ENCODE measurements at places on chromosomes 1 and 21.

- DNase-seq, result no peak
Observed at GRCh38 chr1:29114654-29115053, 9.0 kb downstream of the TMEM200B start.

GRCh38 chr1:22527555-22528296 is 35.6 kb upstream of the EPHA8 start:
- no peak for DNase-seq

- no peak for DNase-seq
Observed at GRCh38 chr1:35885961-35886558, 3.1 kb downstream of the AGO1 start.

- no peak for DNase-seq
Observed at GRCh38 chr1:66266756-66267155, 267.2 kb upstream of the SGIP1 start.

- DNase-seq, result no peak
Observed at GRCh38 chr1:204846546-204846945, 24.1 kb upstream of the NFASC start.

- no peak for DNase-seq
Observed at GRCh38 chr21:15423676-15424445, 305.9 kb upstream of the USP25 start.

DNA sequence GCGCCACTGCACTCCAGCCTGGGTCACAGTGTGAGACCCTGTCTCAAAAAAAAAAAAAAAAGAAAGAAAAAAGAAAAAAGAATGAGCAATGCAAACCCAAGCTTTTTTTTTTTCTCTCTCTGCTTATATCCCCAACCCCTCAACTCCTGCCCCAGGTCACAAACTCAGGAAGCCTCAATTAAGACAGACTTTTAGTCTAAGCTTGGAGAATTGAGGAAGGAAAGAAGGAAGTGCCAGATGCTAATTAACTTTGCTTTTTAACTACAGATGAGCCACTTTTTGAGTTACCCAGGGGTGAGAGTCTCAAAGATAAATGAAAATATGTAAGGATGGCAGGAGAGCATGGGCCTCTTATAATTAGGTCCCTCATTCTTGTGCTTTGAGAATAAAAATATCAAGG is 33.3 kb downstream of the PIK3CD start:
- no peak for DNase-seq

- DNase-seq, result no peak
Observed at GRCh38 chr21:31922881-31923280, 50.1 kb downstream of the HUNK start.

DNA sequence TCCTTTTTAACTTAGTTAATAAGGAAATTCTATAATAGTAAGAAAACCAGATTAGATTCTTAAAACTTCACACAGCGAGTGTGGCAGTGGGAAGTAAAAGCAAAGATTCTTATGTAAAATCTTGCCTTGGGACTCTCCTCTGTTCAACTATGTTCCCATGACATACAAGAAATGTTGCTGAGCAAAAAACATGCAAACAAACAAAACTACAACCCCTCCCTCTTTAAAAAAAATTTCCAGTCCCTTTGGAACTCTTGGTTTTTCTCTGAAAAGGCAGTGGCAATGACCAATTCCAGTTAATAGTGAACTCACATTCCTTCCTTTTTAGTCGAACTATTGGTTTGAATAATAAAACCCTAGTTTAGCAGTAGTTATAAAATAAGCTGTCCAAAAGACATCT is 453.1 kb upstream of the ZRANB2 start:
- DNase-seq, result no peak

- DNase-seq, result no peak
Observed at GRCh38 chr1:231465051-231465450, 43.0 kb upstream of the EGLN1 start.

DNA sequence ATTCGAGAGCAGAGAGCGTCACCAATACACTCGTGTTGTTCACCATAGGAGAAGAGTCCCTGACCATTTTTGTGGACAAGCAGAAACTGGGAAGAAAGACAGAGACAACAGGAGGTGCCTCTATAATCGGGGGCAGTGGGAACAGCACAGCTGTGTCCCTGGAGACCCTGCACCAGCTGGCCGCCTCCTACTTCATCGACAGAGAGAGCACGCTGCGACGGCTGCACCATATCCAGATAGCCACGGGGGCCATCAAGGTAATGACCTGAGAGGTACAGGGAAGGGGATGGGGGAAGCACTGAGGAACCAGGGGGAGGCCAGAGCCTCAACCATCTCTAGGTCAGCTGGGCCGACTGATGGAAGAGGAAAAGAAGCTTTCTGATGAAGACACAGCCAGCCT is 86.4 kb downstream of the BRINP2 start:
- no peak for DNase-seq

GRCh38 chr1:62962901-62963776 is 179.2 kb downstream of the ATG4C start:
- peak; percentile 54 for DNase-seq

DNA sequence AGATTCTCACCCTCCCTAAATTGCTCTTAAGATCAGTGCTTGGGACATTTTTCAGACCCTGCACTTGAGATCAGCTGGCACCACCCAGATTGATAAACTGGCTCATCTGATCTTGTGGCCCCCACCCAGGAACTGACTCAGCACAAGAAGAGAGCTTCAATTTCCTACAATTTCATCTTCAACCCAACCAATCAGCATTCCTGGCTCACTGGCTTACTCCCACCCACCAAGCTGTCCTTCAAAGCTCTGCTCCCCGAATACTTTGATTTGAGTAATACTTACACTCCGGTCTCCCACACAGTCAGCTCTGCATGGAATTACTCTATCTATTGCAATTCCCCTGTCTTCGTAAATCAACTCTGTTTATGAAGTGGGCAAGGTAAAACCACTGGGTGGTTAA is 461.9 kb upstream of the RGS18 start:
- DNase-seq, result no peak

- no peak for DNase-seq
Observed at GRCh38 chr1:192235127-192235526, 76.9 kb downstream of the RGS18 start.

DNA sequence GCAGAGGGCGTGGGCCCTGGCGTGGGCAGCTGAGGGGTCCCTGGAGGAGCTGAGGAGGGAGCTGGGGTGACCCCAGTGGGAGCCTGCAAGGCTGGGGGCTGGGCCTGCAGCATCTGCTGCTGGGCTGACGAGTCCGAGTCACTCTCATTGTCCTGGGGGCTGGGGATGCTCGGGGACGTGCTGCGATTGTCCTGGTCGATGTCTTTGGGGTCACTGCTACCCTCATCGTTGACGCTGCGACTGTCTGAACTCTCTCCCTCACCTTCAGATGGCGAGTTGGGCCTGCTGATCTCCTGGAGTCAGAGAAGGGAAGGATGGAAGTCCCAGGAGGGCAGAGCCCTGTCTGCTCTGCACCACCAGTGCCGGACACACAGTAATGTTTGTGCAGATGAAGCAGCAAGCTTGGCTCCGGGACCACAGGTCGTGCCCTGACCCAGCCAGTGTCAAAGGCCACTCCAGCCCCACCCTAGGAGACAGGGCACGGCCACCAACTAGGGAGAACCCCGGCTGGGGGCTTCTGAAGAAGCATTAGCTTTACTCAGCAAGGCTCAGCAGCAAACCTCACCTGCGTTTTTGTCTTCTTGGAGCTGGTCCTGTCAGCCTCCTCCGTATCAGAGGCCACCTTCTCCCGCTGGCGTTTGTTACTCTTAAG is 43.4 kb downstream of the SLC45A1 start:
- no peak for DNase-seq

DNA sequence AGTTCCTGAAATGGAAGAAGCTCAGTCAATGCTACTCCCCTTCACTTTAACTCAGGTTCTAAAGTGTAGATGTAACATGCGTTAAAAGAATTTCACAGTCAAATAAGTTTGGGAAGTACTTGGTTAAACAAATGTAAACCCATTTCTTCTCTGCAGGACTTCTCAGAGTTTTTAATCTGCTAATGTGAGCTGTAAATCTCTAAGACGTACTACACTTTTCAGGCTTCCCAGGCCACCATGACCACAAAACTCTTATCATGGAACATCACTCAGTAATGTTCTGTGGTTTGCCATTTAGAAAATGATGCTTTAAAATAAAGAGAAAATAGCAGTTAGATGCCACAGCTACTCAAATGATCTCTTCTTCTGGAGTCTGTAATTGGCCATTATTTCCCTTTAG is 104.3 kb downstream of the HHIPL2 start:
- DNase-seq, result no peak

DNA sequence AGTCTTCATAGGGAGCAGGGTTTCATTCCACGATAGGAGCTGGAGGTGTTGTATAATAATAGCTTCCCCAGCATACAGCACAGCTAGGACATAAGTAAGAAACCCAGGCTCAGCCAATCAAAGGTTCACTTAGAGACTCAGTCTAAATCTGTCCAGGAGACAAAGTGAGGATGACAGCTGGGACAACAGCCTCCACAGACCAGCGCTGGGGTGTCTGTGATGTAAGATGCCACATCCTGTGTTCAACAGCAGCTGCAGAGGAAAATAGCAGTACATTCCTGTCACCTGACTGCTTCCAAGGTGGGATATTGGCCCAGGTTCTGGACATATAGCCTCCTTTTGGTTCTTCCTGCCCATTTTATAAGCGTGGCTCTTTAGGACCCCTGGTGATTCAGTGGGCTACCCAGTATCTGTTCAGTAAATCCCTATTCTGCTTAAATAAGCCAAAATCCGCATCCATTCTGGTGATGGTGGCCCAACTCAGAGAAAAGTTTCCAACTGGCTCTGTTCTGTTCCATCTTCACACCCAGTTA is 176.8 kb upstream of the SYT6 start:
- DNase-seq, result no peak

GRCh38 chr21:42145569-42146272 is 73.2 kb upstream of the ABCG1 start:
- DNase-seq, result peak; percentile 91

DNA sequence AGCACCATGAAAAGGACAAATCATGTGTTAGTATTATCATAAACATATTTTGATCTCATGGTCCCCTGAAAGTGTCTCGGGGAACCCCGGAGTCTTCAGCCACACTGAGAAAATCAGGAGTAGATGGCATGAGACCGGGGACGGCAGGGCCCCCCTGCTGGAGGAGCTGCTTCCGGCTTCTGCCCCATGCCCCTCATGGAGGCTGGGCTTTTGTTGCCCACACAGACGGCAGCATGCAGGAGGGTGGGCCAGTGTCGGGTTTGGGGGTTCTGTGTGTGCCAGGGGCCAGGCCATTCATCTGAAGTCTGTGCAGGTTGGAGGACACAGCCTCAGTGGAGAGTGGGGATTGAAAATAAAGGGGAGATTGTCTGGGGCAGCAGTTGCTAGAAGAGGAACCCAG is 75.1 kb upstream of the CD34 start:
- DNase-seq, result no peak
